Lower lobe of right lung (tissue), 2 donors: ENCODE measurements at places on chromosomes 7 and 10. TPM values are rescaled to one million over a fixed set of nuclear protein-coding genes. Genes with fewer than 3 reads are reported as not detected.

The UBE3C gene
- 55.7 TPM for total RNA-seq

- no peaks in the 10 kb centered on the region for H3K27me3 ChIP-seq
- DNase-seq: no peak
- H3K27ac ChIP-seq: no peak overlapping the region
- H3K4me1 ChIP-seq: no peaks in the 10 kb centered on the region
Observed at GRCh38 chr10:17166699-17167098, 34.8 kb downstream of the TRDMT1 start.

DNA sequence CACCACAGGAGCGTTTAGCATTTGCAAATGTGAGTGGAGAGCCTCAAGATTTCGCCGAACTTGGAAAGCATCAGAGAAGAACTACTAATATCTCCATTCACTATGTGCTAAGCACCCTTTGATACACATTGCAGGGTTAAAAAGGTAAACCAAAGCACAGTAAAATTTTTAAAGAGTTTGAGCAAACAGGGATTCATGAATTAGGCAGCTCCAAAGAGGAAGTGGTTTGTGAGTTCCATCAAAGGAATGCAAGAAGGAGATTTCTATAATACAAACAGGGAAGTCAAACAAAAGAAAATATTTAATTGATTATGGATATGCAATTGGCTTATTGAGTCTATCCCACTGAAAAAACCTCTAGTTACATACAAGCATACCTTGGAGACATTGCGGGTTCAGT is 81.1 kb upstream of the TMEM72 start:
- no peak overlapping the region for H3K27ac ChIP-seq
- DNase-seq: no peak
- no peaks in the 10 kb centered on the region for H3K36me3 ChIP-seq
- H3K4me1 ChIP-seq: no peaks in the 10 kb centered on the region

The ATP6V0E2 gene
- 17.9 TPM for total RNA-seq

DNA sequence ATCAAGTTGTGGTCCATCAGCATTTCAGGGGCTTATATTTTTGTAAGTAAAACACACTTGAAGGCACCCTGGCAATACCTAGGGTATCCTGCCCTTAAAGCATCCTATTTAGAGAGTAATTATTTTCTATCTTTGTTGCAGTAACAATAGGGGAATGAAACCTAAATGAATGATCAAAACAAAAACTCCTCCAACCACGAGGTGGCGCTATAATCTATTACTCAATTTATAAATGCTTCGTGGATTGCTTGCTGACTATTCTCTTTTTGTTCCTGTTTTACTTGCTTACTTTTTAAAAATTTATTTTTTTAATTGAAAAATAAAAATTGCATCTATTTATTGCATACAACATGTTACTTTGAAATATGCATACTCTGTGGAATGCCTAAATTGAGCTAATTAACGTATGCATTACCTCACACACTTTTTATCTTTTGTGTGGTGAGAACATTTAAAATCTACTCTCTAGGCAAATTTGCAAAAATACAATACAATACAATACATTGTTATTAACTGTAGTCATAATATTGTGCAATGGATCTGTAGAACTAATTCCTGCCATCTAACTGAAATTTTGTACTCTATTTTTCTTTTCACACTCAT is 147.7 kb upstream of the BMPER start:
- no peak for DNase-seq
- H3K4me1 ChIP-seq: peaks cover 8% of the 10 kb centered on the region
- H3K27ac ChIP-seq: no peak overlapping the region
- H3K4me3 ChIP-seq: no peak overlapping the region
- no peaks in the 10 kb centered on the region for H3K27me3 ChIP-seq

- H3K36me3 ChIP-seq: no peaks in the 10 kb centered on the region
- H3K4me1 ChIP-seq: no peaks in the 10 kb centered on the region
- no peak overlapping the region for H3K4me3 ChIP-seq
- H3K27ac ChIP-seq: no peak overlapping the region
Observed at GRCh38 chr7:155254018-155254417, 43.7 kb upstream of the INSIG1 start.

The NME8 gene
- not detected for total RNA-seq

GRCh38 chr7:27189295-27189996 is 4.4 kb upstream of the HOXA11 start:
- H3K27ac ChIP-seq: no peak overlapping the region
- peaks cover 100% of the 10 kb centered on the region for H3K27me3 ChIP-seq
- no peak for DNase-seq
- no peaks in the 10 kb centered on the region for H3K36me3 ChIP-seq

DNA sequence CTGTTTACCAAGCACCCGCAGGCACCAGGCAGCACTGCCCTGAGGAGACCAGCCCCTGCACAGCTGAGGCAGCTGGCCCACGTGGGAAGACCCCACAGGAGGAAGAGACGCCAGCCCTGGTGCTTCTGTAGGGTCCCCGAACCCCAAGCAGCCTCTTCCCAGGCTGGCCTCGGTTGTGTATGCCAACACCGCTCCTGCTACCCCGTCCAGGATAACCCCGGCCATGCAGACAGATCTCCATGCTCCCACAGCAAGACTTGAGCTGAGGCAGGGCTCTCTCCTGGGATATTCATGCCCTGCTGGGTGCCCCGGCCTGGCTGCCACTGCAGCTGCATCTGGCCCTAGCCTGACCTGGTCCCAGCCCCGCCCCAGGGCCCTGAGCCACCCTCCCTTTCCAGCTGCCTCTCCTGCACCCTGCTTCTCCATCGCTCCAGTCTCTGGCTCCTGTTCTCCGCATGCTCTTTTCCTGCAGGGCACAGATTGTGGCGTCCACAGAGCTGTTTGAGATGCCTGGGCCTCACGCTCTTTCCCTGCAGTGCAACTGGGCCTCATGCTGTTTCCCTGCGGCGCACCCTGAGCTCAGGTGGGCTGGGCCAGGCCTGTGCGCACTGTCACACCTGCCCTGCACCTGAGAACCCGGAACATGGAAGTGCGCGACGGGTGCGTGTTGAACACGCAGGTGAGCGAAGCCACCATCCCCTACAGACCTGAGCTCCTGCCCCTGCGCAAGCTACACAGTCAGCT is 236.2 kb downstream of the ELFN1 start:
- H3K4me1 ChIP-seq: no peaks in the 10 kb centered on the region
- no peak overlapping the region for H3K4me3 ChIP-seq
- no peaks in the 10 kb centered on the region for H3K27me3 ChIP-seq
- peak; percentile 35 for DNase-seq
- H3K27ac ChIP-seq: no peak overlapping the region

The SSC4D gene
- 1.7 TPM for total RNA-seq

The ZNF680 gene
- total RNA-seq: 13.6 TPM

The HTRA1 gene
- total RNA-seq: 45.3 TPM
